Aorta (tissue), 5 donors: ENCODE measurements at places on chromosomes 1 and 21. TPM values are rescaled to one million over a fixed set of nuclear protein-coding genes. Genes with fewer than 3 reads are reported as not detected.

GRCh38 chr1:33666616-33667015 is 194.2 kb downstream of the ZSCAN20 start:
- no peaks in the 10 kb centered on the region for H3K4me1 ChIP-seq
- no peak overlapping the region for H3K4me3 ChIP-seq
- no peak overlapping the region for H3K27ac ChIP-seq
- H3K36me3 ChIP-seq: no peaks in the 10 kb centered on the region

- no peaks in the 10 kb centered on the region for H3K4me1 ChIP-seq
- no peak for DNase-seq
- H3K27me3 ChIP-seq: no peaks in the 10 kb centered on the region
- H3K4me3 ChIP-seq: no peak overlapping the region
- H3K36me3 ChIP-seq: no peaks in the 10 kb centered on the region
Observed at GRCh38 chr1:160748878-160749269, 9.8 kb downstream of the SLAMF7 start.

DNA sequence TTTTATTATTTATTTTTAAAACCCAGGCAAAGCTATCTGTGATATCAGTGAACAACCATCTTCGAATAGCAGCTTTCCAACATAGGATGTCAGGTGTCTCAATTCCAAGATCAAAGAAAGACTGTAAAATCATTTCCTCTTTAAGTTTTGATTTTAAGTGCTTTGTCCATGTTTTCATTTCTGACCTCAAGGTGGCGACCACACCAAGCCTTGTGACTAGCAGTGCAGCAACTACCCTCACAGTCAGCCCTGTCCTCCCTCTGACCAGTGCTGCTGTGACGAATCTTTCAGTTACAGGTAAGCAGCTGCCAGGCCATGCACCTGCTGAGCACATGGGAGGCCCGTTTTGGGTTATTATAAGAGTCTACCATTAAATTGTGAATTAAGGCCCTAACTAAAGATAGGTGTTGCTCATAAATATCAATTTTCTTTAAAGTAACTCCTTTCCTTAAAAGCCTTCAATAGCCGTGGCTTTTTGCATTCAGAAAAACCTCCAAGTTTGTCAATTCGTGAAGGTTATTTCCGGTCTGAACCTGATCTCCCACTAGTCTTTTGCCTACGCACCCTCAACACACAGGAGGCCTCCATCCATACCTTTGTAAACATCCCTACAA is 117.0 kb downstream of the CD247 start:
- no peaks in the 10 kb centered on the region for H3K27me3 ChIP-seq
- no peak overlapping the region for H3K4me3 ChIP-seq
- no peak overlapping the region for H3K27ac ChIP-seq

DNA sequence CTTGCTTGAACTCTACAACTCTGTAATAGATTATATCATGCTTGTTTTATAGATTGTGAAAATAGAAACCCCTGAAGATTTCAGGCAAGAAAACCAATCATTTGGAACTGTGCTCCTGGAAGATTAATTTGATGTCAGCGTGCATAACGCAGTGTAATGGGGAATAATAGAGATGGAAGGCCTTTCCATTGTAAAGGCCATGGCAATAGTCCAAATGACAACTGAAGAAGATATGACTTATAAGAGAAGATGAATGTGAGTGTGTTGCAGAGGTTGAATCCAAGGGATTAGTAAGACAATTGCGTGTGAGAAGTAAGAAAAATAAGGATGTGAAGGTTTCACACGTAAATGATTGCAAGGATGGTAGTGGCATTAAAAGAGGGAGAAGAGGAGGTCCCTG is 285.0 kb downstream of the DUSP10 start:
- H3K4me3 ChIP-seq: no peak overlapping the region
- DNase-seq: no peak
- no peak overlapping the region for H3K27ac ChIP-seq
- no peaks in the 10 kb centered on the region for H3K27me3 ChIP-seq

DNA sequence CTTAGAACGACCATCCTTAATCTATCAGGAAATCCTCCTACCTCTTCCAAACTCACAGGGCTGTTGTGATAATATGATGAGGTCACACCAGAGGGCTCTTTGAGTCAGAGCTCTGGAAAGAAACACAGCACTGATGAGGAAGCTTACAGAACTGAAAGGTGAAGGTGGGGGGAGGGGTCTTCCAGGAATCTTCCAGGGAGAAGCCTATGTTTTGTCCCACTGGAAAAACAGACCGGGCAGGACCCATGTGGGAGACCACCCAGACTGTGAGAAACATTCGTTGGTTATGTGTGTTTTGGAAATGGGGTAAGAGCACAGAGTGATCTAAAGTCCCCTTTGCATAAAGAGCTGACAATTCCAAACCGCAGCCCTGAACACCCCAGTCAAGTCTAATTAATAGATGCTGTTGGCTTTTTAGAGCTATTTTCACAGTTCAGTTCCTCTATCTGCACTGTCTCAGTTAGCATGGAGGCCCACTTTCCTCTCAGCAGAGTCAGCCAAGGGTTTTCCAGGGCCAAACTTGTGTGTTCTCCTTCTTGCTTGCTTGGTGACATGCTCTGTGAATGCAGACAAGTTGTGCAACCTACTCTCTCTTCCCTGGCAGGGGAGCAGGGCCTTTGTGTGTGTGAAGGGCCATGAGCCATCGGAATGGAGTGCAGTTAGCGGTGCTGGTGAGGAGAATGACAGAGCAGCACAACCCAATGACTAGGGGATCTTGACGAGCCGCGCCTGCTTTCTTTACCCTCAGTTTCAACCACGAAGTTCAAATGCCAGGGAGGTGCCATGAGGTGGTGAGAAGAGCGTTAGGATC is 12.3 kb downstream of the PHLDA3 start:
- no peaks in the 10 kb centered on the region for H3K27me3 ChIP-seq
- DNase-seq: peak; percentile 79
- H3K36me3 ChIP-seq: no peaks in the 10 kb centered on the region
- H3K4me3 ChIP-seq: no peak overlapping the region
- H3K4me1 ChIP-seq: no peaks in the 10 kb centered on the region

DNA sequence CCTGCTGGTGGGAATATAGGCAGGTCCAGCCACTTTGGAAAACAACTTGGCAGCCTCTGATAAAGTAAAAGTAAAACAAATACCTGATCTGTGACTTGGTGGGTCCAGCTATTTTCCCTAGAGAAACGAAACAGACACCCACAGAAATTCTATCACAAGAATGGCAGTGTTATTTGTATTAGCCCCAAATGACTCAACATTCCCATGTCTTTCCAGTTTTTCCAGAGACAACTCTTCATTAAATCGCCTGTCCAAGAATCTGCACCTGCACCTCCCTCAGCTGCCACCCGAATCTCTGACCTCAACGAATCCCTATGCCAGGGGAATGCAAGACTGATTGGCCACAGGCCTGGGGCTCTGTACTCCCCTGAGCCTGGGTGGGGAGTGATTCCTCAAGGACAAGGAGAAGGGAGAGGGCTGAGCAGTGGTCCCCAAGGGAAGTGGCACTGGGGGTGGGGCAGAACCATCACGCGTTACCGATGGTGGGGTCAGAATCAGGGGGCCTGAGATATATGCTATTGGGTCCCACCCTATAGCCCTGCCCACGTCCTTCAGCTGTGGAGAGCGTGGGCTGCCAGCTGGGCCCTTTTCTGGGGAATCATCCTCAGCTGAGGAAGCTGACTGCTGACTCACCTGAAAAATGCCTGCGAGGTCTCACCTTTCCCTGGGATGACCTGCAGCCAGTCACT is 553.0 kb downstream of the PTPRU start:
- no peaks in the 10 kb centered on the region for H3K36me3 ChIP-seq
- H3K4me1 ChIP-seq: no peaks in the 10 kb centered on the region
- no peaks in the 10 kb centered on the region for H3K27me3 ChIP-seq
- no peak for DNase-seq

GRCh38 chr1:84928979-84929378 is 36.0 kb upstream of the LPAR3 start:
- no peak overlapping the region for H3K4me3 ChIP-seq
- no peaks in the 10 kb centered on the region for H3K36me3 ChIP-seq
- no peaks in the 10 kb centered on the region for H3K27me3 ChIP-seq
- no peak for DNase-seq
- no peaks in the 10 kb centered on the region for H3K4me1 ChIP-seq

DNA sequence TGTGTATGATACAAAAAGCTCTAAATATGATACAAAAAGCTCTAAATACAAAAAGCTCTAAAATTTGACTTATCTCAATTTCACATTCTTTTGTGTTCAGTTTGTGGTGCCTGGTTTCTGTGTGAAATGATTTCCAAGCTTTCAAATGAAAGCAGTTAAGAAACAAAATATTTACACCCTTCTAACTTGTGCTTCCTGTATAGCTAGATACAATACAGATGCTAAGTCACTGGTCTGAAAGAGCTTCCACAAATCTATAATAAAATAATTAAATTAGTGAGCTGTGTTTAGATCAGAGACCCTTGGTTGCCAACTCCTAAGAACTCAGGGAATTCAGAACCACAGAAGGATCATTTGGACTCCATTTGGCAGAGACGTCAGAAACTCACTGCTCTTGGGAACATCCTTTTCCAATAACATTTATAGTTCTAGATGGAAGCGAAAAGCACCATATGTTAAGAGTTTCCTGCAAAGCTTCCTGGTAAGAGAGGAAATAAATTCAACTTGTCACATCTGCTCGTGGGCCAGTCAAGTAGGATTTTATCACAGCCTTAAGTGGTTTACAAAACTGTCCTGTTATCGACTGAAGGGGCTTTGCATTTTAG is 1079.1 kb downstream of the ADGRL2 start:
- no peak for DNase-seq
- no peaks in the 10 kb centered on the region for H3K36me3 ChIP-seq
- no peaks in the 10 kb centered on the region for H3K4me1 ChIP-seq
- H3K27ac ChIP-seq: no peak overlapping the region
- no peaks in the 10 kb centered on the region for H3K27me3 ChIP-seq
- no peak overlapping the region for H3K4me3 ChIP-seq

- H3K36me3 ChIP-seq: no peaks in the 10 kb centered on the region
- H3K4me1 ChIP-seq: no peaks in the 10 kb centered on the region
- peak overlapping the region; percentile 36 for H3K27ac ChIP-seq
Observed at GRCh38 chr1:27566462-27567145, 37.3 kb downstream of the AHDC1 start.

GRCh38 chr1:65259816-65260215 is 49.5 kb upstream of the DNAJC6 start:
- no peaks in the 10 kb centered on the region for H3K36me3 ChIP-seq
- no peaks in the 10 kb centered on the region for H3K4me1 ChIP-seq
- DNase-seq: no peak
- H3K27ac ChIP-seq: no peak overlapping the region

DNA sequence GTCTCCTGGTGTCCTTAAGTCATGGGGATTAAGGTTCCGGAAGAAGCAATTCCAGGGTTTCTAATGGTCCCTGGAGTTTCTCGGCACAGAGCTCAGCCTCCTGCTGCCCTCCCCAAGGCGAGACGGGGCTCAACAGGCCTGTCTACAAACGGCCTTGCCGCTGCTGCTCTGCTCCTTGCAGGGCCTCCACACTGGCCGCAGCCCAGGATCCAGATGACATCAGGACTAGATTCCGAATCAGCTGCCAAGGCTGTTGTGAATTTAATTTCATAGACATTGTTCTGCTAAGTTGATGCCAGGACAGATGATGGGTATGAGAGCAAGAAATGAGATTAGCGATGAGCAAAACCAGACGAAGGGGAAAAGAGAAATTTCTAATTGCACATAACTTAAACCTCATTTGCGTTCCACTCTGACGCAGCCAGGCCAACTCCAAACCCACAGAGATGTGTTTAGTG is 103.6 kb upstream of the BACE2 start:
- H3K4me3 ChIP-seq: no peak overlapping the region
- no peak overlapping the region for H3K27ac ChIP-seq
- H3K4me1 ChIP-seq: no peaks in the 10 kb centered on the region

- no peaks in the 10 kb centered on the region for H3K27me3 ChIP-seq
- H3K27ac ChIP-seq: no peak overlapping the region
- DNase-seq: no peak
- no peak overlapping the region for H3K4me3 ChIP-seq
- no peaks in the 10 kb centered on the region for H3K4me1 ChIP-seq
Observed at GRCh38 chr1:221809091-221810029, 67.5 kb upstream of the DUSP10 start.

DNA sequence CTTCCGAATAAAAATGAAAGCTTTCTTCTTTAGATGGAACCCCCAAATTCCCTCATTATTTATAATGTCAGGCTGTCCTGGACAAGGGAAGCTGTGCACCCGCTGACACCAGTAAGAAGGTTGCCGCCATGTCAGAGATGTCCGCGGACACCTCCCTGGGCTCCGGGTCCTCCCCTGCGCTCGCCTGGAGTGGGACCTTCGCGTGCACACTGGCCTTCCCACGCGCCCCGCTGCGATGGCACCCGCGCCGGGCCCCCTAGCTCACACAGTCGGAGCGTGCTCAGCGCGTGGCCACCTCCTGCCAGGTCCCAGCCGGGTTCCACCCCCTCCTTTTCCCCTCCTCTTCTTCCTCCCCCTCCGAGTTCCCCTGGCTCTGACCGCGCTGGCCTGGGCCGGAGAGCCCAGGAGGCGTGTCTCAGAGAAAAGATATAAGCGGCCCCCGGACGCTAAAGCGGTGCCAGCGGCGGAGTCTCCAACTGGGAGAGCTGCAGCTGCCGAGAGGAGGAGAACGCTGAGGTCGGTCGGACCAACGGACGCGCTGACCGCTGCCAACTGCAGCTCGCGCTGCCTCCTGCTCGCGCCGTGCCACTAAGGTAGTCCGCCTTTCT is at the start of gene G0S2:
Gene G0S2 (plus strand): TSS at position 456 of the 608 bp plus-strand sequence. CDS start 273 bp downstream, outside the sequence.
- H3K4me1 ChIP-seq: no peaks in the 10 kb centered on the region
- H3K27me3 ChIP-seq: no peaks in the 10 kb centered on the region
- DNase-seq: peak; percentile 84
- peak within 1 kb of the TSS; percentile 10 for H3K4me3 ChIP-seq
- H3K36me3 ChIP-seq: no peaks in the 10 kb centered on the region
- no peak within 1 kb of the TSS for H3K27ac ChIP-seq

DNA sequence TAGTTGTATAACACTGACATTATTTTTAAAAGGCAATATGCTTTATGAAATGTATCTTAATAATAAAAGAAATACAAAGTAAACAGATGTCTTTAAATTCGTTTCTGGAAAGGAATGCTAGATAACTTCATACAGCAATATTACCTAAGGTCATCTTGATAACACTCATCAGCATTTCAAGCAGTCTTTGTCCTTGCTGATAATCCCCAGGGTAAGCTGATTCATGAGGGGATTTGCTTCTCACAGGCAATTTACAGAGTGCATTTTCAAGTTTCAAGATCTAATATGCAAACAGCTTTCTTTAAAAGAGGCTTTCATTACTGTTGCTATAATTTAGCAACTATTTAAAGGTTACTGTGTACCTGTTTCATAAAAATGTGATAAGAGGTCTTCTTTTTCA is 75.2 kb upstream of the NEK2 start:
- H3K27ac ChIP-seq: no peak overlapping the region
- H3K36me3 ChIP-seq: peaks cover 8% of the 10 kb centered on the region
- H3K27me3 ChIP-seq: no peaks in the 10 kb centered on the region
- no peak for DNase-seq

GRCh38 chr1:204670152-204670927 is 15.2 kb downstream of the LRRN2 start:
- no peaks in the 10 kb centered on the region for H3K36me3 ChIP-seq
- H3K27ac ChIP-seq: no peak overlapping the region
- peaks cover 1% of the 10 kb centered on the region for H3K27me3 ChIP-seq
- H3K4me3 ChIP-seq: no peak overlapping the region

- H3K27ac ChIP-seq: no peak overlapping the region
- no peak overlapping the region for H3K4me3 ChIP-seq
- DNase-seq: no peak
Observed at GRCh38 chr1:226199971-226200370, 13.4 kb upstream of the ACBD3 start.

The ELAVL4 gene
- total RNA-seq: 0.39 TPM

The B4GALT2 gene
- 32.2 TPM for total RNA-seq

The DIO1 gene
- not detected for total RNA-seq

The NBPF9 gene
- 40.3 TPM for total RNA-seq

The FAM131C gene
- total RNA-seq: not detected

The HJV gene
- total RNA-seq: not detected

The HES4 gene
- total RNA-seq: 31.3 TPM

The SELL gene
- total RNA-seq: 11.4 TPM

The TNFRSF9 gene
- total RNA-seq: 0.42 TPM

The GRIK1 gene
- not detected for total RNA-seq

The CELA2B gene
- 0.57 TPM for total RNA-seq
